ENCODE measurements at places on chromosomes 1 and 21.

DNA sequence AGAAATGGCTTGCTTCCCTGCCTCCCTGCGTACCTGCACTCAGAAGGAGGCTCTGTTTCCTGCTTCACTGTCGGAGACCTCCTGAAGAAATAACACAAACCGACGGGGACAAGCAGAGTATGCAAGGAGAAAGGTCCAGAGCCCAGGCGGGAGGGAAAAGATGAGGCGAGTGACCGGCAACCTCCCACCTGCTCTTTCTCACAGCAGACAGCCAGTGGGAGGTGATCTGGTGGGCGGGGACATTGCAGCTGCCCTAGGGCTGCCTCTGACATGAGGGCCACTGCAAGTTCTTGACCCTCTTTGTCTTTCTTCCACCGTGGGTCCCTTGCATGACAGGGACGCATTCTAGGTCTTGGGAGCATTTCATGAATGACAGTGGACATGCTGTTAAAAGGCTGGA, 368.2 kb downstream of the CAMTA1 start:
- DNase-seq, result no peak

GRCh38 chr1:37051346-37051745, 17.0 kb upstream of the GRIK3 start:
- DNase-seq, result no peak

DNA sequence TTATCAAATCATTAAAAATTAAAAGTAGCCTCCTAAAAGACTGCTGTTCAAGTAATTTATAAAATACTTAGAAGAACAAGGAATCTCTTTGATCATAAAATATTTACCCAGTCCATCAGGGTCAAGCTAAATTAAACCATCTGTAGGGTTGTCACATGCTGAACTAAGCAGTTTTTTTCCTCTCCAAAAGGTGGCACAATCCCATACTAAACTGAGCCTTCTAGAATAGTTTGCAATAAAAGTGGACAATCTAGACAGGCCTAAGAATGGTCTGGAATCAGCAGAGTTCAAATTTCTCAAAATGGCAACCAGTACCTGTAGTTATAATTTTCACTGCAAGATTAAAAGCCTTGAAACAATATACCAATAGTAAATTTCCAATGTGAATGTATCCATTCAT, 194.8 kb downstream of the EIF4G3 start:
- DNase-seq, result no peak

- no peak for DNase-seq
Measured at GRCh38 chr1:101484689-101485338, 248.0 kb downstream of the S1PR1 start.

- DNase-seq, result no peak
Measured at GRCh38 chr1:153420306-153420705, 4.0 kb downstream of the S100A7A start.

DNA sequence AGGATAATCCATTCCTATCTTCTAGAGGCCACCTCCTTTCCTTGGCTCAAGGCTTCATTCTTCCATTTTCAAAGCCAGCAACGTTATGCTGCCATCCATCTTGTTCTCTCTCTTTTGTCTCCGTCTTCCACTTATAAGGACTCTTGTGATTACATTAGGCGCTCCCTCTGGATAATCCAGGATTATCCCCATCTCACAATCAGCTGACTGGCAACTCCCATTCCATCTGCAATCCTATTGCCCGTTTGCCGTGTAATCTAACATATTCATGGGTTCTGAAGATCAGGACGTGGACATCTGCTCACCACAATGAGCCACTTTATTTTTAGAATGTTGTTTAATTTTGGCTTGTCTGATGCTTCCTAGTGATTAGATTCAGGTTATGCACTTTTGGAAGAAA, 89.3 kb downstream of the EBNA1BP2 start:
- DNase-seq, result no peak

- DNase-seq, result no peak
Measured at GRCh38 chr21:44082648-44083440, 24.4 kb upstream of the PWP2 start.

DNA sequence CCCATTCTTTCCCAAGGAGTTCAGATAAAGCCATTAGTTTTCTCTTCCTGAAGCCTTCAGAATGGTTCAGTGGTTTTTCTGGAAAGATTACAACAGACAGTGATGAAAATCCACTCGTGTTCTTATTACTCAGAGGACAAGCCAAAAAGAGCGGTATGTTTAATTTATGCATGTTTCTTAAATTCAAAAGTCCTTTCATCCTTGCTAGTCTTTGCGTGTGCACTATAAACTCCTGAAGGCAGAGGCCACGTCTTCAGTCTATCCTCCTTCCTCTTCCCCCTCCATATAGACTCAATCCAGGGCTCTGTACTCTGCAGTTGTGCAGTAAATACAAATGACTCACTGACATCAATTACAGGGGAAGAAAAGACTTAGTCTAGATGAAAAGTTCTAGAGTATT, 409.2 kb upstream of the PLXNA2 start:
- no peak for DNase-seq

DNA sequence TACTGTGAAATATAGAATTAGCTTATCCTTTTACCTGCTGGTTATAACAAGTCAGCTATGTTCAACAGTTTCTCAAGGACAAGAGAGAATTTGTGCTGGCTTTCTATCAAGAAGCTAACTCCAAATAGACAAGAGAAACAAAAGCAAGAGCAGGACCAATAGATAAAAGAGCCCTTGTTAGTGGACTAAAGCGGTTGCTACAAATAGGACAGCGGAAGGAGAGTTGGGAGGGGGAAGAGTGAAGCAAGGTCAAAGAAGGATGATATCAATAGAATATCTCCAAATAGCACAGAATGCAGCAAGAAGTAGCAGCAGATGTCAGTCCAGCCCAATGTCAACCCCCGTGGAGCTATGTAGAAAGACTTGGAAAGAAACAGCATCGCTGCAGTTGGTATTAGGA, 53.0 kb upstream of the AKT3 start:
- no peak for DNase-seq

GRCh38 chr1:180175806-180176205, 21.1 kb downstream of the QSOX1 start:
- DNase-seq, result no peak

- no peak for DNase-seq
Measured at GRCh38 chr1:53639251-53639763, 99.7 kb downstream of the GLIS1 start.

DNA sequence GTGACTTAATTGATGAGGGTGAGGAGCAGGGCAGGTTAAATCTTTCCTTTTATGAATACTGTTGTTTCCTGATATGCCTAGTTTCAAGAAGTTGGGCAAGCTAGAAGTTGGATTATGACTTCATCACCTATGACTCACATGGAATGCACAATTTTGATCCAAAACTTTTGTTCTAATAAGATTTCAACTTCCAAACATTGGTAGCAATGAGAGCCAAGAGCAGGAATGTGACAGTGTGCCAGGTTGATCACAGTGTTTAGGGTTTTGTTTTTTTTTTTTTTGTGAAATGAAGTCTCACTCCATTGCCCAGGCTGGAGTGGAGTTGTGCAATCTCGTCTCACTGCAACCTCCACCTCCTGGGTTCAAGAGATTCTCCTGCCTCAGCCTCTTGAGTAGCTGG, 349.4 kb downstream of the DUSP10 start:
- no peak for DNase-seq

DNA sequence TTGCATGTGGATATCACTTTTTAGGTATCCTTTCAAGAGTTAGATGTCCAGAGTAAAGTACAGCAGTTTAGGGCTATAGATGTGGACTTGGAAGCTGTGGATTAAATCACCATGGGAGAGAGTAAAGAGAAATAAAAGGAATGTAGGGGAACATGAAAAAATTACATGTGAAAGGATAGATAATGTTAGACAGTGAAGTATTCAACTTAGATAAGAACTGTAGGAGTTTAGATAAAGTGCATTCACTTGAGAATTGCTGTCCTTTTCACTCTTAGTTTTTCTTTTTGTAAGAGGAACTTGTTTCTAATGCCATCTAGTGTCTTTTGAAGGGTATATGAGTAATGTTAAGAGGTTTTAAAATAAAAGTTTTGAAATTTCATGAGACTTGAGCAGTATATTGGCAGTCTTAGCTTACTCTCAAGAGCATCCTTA, 40.1 kb downstream of the MAST2 start:
- no peak for DNase-seq

- DNase-seq, result no peak
Measured at GRCh38 chr1:240190881-240191401, 99.3 kb downstream of the FMN2 start.

GRCh38 chr1:206661161-206661820, 23.4 kb upstream of the MAPKAPK2 start:
- DNase-seq, result no peak

GRCh38 chr1:185573162-185573561, 161.0 kb upstream of the HMCN1 start:
- no peak for DNase-seq

DNA sequence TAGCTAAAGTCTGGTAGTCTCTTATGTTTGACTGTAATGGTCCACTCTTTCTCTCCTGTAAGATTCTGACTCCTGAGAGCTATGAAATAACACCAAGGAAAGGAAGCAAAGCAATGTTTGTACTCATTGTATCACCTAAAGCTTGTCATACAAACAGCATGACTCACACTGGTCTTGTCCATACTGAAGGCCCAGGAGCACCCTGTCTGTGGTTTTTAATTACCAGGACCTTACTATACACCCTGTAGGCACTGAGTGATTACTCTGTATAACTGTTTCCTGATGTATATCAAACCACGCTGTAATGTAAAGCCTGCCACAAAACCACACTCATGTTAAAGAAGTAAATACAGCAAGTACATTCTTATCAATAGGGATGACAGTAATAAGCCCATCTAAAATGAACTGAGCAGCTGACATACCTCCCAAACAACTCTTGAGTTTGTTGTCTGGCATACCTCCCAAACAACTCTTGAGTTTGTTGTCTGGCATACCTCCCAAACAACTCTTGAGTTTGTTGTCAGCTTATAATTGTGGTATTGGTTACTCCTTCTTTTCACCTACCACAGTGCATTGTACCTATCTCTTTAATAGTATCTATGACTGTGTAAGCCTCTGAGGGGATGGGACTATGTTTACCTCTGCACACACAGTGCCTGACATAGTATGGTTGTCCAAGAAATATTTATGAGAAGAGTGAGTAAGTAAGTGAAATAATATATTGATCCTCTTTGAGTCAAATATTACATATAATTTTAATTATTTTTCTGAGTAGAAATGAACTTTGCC, 11.6 kb upstream of the TNFSF18 start:
- DNase-seq, result no peak

- no peak for DNase-seq
Measured at GRCh38 chr1:41639332-41639936, 155.0 kb upstream of the EDN2 start.

GRCh38 chr1:119358636-119359035, 9.9 kb upstream of the HAO2 start:
- no peak for DNase-seq

DNA sequence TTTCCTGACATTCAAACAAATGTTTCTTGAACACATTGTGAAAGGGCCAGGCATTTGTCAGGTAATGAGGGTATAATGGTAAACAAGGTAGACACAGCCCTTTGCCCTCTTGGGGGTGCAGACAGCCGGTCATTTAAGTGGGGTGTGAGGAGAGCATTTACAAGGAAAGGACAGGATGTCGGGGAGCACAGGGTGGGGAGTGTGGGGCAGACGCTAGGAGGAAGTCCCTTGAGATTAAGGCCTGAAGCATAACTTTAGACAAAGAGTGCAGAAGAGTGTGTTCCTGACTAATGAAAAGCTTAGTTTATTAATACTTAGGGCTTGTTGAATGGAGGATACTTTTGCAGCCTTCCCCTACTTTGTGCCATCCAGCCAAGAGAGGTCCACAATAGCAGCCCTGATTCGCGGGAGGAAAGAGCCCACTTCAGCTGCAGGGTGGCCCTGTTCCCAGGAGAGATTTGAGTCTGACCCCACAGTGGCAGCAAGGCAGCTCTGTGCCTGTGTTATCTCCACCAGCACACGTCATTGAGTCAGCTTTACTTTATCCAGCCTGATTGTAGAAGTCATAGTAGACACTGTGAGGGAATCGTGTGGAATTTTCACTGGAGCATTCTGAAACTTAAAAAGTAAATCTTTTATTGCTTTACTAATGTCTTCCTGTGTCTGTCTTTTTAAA, 35.1 kb downstream of the MPZL1 start:
- no peak for DNase-seq

DNA sequence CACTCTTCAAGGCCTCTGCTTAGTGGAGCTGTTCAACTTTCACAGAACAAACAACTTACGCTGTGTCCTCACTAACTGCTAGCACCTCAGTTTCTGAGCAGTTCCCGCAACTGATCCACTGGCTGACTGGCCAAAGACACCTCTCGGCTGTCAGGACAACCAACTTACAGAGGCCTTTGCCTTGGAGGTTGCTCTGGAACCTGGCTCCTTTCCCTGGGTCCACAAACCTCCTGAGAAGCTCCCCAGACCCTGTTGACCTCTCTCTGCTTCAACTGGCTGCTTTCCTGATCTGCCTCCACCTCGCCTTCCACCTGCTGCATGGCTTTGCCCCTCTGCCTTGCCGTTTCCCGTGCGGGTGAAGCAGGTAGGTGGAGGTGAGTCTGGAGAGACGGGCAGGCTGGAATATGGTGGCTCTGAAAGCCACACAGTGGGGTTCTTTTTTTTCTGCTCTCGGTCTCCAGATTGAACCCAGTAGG, 13.0 kb downstream of the BTBD19 start:
- DNase-seq, result no peak

DNA sequence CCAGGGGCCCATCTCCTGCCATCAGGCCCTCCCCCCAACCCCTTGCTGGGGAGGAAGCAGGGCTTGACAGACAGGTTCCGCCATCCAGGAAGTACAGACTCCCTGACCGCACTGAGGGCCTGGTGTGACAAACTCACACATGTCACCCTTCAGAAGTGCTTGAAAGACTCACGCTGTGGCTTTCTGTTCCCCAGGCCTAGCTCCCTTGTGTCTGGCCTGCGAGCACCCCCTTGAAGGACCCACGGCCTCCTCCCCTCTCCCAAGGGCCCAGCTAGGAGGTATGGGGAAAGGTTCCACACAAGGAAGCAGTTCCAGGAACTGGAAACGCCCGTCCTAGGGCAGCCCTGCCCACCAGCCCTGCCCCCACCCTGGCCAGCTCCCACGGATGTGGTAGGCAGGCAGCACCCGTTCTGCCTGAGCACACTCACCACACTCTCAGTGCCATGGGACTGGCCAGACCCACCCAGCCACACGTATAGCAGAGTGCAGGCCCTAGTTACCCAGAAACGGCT, 26.7 kb downstream of the SLC2A1 start:
- DNase-seq, result peak; percentile 47

GRCh38 chr1:16352842-16353535, 709 bp upstream of the FBXO42 start:
- no peak for DNase-seq

DNA sequence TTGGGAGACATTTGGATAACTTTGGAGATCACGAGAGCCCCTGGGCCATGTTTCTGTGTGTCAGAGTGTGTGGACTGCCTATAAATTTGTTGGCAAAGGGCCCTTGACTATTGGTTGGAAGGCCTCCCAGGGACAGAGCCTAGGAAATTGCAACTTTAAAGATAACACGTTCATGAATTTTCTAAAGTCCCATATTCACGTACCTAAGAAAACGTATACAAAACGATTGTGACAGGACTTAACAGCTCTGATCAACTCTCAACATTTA, 55.8 kb downstream of the DOP1B start:
- no peak for DNase-seq
